IPS DF 19.7 (cell line): ENCODE measurements at places on chromosomes 6 and 20.

DNA sequence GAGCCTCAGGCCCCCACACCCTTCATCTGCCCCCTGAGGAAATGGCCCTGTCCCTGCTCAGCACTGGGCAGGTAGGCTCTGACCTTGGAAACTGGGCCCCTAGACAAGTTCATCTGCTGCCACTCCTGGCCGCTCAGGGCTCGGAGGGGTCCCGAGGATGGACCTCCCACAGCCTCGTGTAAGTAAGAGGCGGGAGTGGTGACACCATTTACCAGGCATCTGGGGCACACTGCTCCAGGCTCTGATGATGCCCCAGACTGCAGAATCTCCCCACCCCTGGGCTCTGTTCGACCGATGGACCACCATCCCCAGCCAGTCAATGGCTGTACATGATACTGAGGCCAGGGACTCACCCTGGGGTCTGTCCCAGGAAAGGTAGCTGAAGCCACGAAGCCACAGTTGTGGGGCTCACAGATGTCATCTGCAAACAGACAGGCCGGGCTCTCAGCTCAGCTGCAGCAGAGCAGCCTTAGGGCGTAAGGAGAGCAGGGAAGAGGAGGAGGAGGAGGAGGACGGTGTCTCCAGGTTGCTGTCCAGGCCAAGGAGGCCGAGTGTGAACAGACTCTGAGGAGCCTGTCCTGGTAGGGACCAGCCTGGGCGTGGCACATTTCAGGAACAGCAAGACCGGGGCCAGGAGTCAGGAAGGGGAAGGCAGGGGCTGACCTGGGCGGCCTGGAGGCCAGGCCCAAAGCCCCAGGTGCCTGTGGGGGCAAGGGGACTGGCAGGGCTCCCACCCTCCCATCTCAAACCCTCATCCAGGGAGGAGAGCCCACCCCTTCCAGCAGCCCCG, 300.4 kb downstream of the TAF4 start:
- no peak for DNase-seq

DNA sequence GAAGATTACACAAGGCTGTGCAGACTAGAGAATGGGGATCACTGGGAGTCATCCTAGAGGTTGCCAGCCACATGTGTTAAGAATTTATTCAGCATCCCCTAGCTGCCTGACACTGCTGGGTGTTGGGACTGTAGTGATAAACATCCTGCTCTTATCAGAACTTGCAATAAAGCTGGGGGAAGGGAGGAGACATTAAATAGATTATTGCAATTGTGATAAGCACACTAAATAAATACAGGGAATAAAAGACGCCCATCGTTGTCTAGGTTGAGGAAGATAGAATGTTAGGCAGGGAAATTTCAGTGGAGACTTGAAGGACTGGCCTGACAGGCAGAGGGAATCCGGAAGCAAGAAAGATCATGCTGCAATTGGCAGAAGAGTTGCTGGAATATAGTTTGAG, 33.2 kb upstream of the TRAM2 start:
- no peak for DNase-seq

DNA sequence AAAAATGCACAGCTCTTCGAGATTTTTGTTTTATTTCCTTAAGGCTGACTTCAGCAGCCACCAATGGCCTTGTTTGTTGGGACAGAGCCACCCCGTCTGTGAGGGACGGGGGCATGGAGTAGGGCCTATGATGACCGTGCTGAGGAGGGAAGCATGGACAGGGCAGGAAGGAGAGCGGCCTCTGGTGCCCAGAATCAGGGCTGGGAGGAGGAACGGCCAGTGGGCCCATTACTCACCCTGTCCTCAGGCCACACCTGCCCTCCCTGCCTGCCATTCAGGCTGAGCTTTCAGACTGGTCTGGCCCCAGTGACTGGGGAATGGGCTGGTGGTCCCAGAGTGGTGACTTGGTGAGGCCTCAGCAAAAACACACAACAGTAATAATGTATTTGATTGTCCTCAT, 104.4 kb downstream of the SMOC2 start:
- DNase-seq = no peak

DNA sequence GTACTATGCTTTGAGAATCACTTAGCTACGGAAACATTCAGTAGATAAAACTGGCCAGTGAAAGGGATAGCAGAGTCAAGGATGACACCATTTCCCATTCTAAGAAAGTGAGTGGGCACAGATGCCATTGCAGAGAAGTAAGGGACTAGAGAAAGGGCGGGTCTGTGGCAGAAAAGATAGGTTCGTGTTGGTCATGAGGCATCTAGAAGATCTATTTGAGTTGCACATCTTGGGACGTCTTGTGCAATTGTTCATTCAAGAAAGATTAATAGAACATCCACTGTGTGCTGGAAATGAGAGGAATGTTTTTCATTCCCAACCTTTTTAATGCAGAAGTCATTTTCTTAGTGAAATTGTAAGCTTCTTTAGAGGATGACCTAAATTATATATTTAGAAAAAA, 161.7 kb downstream of the PLCB1 start:
- no peak for DNase-seq

- DNase-seq = no peak
Measured at GRCh38 chr6:129055796-129056195, 172.9 kb downstream of the LAMA2 start.

- no peak for DNase-seq
Measured at GRCh38 chr20:41029150-41029901, 704 bp downstream of the TOP1 start.

- no peak for DNase-seq
Measured at GRCh38 chr6:8149350-8149749, 47.0 kb upstream of the EEF1E1 start.

DNA sequence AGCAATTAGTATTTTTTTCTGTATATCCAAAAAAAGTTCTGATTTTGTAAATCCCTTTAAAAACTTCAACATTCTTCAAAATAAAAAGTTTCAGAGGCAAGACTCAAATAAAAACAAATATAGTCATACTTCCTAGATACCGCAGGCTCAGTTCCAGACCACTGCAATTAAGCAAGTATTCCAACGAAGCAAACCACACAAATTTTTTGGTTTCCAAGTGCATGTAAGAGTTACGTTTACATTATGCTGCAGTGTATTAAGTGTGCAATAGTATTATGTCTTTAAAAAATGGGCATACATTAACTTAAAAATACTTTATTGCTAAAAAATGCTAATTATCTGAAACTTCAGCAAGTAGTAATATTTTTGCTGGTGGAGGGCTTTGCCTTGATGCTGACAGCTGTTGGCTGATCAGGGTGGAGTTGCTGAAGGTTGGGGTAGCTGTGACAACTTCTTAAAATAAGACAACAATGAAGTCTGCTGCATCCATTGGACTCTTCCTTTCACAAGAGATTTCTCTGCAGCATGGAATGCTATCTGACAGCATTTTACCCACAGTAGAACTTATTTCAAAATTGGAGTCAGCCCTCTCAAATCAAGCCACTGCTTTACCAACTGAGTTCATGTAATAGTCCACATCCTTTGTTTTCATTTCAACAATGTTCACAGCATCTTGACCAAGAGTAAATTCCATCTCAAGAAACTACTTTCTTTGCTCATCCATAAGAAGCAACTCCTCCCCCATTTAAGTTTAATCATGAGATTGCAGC, 46.0 kb downstream of the PHIP start:
- no peak for DNase-seq

- no peak for DNase-seq
Measured at GRCh38 chr6:167906899-167907298, 80.2 kb downstream of the AFDN start.

DNA sequence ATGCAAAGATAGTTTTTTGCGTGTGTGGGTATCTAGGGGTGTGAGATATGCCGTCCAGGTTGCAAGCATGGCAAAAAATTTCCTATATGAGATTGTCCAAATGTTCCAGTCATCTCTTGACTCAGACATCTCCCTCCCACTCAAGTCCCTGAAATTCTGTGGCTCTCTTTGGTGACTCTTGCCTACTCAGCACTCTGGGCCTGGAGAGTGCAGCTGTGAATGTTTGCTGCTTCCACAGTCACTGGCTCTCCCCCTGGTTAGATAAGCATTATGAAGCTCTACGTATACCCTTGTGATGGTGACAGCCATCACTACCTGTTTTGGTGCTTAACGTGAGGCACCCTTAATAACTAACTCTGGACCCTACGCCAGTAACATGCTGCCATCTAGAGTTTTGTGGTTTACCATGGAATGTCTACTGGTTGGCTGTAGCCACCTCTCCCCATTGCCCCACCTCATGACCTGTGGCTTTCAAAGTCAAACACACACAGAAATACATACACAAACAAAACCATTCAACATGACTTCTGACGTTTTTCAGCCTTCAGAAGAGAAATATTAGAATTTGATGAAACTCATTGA, 621.9 kb upstream of the CITED2 start:
- no peak for DNase-seq
